ENCODE measurements at places on chromosomes 4 and X. TPM values are rescaled to one million over a fixed set of nuclear protein-coding genes. Genes with fewer than 3 reads are reported as not detected.

DNA sequence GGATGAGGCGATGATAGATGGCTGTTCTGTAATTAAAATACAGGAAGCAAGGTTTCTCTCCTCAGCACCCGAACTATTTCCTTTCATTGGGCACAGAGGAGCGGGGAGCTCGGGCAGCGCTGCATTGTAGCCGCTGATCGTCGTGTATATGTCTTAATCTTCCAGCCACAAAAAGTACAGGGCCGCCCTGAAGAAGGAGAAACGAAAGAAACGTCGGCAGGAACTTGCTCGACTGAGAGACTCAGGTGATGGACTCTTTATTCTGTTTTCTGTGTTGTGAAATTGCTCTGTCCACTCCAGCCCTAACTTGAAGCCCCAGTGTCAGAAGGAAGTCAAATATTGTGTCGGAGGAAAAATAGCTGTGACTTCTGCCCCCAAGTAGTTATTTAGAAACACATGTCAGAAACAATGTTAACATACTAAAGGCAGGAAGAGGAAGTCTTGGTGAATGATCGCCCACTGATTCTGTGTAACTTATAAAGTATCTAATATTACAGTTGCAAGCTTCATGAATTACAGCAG is 546 bp downstream of the ZRSR2 start:
- DNase-seq: no peak

- DNase-seq: no peak
Measured at GRCh38 chrX:133971586-133971985, 13.8 kb downstream of the GPC3 start.

DNA sequence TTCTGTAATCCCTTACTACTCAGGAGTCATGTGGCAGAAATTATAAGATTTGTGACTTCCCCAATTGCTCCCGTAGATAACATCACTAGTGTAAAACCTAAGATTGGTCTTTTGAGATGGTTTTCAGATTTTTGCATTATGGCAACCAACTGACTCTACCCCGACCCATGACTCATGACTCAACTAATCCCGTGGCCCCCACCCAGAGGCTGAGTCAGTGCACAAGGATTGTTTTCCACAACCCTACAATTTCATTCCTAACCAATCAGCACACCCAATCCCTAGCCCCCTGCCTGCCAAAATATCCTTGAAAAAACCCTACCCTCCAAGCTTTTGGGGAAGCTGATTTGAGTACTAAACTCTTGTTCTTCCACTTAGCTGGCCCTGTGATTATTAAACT is 109.4 kb upstream of the FAM9C start:
- no peak for DNase-seq

DNA sequence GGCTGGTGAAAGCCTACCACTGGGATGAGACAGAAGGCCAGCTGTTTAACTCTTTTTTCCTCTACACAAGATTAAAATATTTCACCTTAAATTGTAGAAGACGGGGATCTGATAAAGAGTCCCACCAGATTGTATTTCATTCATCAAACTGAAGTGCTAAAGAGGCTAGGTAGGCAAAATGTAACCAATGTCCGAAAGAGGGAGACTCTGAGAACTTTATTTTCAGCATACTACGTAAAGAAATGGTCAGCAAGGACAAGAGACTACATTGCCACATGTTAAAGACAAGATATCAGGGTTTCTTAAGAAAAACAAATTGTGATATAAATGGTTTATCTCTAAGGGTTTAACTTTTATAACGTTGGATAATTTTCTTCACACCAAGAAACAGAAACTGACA is 71.6 kb upstream of the INPP4B start:
- DNase-seq: no peak

The RBM3 gene
- total RNA-seq: 103 TPM

- DNase-seq: no peak
Measured at GRCh38 chr4:183907871-183908683, 3.0 kb downstream of the STOX2 start.

DNA sequence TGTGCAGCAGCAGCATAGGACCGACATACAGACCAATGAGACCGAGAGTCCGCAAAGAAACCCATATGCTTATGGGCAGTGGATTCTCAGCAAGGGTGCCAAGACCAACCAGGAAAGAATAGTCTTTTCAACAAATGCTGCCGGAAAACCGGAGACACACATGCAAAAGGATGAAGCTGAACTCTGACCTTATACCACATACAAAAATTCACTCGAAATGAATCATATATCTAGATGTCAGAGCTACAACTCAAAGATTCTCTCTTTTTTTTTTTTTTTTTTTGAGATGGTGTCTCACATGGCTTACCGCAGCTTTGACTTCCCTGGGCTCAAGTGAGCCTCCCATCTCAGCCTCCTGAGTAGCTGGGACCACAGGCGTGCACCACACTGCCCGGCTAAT is 16.0 kb upstream of the MXD4 start:
- DNase-seq: no peak

GRCh38 chrX:74248889-74249288 is 55.1 kb upstream of the ZCCHC13 start:
- peak; percentile 29 for DNase-seq

DNA sequence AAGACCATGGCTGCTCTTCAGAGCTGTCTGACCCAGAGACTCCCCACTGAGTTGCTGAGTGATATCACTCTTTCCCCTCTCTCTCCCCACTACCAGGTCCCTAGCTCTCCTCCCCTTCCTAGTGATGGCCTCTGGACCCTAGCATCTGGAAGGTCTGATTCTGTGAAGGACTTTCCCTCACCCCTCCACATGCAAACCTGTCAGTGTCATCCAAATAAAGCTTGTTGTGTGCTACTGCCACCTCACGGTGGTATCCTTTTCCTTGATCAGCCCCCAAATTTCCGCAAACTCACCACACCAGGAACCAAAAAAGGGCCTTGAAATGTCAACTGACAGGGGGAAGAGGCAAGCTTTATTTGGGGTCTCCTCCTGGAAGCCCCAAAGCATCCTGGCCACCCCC is 500.2 kb downstream of the IDS start:
- DNase-seq: no peak

GRCh38 chr4:152634110-152634760 is 45.6 kb downstream of the TMEM154 start:
- DNase-seq: no peak

- DNase-seq: no peak
Measured at GRCh38 chr4:89922848-89923416, 28.3 kb downstream of the MMRN1 start.

DNA sequence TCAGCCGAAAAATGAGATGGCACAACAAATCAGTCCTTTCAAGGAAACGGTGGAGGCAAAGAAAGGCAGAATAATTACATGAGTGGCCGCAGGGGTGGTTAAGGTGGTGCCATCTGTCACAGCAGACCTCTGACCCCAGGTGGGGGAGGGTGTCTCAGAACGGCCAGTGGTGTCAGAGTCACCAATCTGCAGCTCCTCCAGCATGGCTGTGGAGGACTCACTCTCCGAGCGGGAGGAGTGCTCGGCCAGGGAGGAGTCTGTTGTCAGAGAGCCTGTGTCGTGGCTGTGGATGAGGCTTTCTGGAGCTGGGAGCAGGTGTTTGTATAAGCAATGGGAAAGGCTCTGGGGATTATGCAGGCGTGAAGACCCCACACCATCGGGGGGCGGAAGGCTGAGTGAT is 130.3 kb upstream of the PDLIM3 start:
- DNase-seq: no peak

DNA sequence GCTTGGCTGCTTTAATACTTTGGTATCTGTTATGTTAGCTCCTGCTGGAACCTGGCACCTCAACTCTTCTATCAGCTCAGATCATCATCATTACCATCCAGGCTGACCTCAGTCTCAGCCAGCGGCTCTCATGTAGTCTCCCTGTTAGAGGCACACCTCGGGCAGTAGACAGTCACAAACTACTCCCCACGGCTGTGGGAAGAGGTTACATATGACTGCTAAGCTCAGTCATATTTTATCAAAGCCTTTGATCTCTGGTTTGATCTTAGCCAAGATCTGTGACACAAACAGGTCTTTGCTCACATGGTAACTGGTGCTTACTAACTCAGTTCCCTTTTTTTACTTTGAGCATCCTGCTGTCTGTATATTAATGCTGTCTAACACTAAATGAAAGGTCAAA is 384.9 kb downstream of the CENPC start:
- DNase-seq: no peak

- DNase-seq: no peak
Measured at GRCh38 chr4:187178587-187178986, 454.9 kb upstream of the FAT1 start.

The DGKK gene
- total RNA-seq: not detected

DNA sequence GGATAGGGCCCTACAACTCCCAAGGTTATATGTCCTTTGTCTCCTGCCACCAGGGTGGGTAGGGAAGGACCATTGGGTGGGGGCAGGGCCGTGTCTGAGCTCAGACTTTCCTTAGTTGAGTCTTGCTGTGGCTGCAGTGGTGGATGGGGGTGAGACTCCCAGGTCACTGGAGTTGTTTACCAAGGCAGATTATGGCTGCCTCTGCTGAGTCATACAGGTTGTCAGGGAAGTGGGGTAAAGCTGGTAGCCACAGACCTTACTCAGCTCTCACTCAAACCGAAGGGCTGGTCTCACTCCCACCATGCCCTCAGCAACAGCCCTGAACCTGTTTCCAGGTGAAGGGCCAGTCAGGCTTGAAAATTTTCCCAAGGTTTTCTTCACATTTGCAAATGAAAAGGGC is 58.8 kb upstream of the FAAH2 start:
- no peak for DNase-seq

DNA sequence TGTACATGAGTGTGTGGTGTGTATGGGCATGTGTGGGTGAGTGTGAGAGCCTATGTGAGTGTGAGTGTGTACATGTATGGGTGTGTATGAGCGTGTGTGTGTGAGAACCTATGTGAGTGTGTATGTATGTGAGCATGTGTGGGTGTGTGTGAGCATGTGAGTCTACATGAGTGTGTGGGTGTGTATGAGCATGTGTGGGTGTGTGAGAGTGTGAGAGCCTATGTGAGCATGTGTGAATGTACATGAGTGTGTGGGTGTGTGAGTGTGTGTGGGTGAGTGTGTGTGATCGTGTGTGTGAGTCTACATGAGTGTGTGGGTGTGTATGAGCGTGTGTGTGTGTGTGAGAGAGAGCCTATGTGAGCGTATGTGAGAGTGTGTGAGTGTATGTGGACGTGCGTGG is 205.4 kb upstream of the PSAPL1 start:
- DNase-seq: no peak

- DNase-seq: no peak
Measured at GRCh38 chr4:36053930-36054329, 190.4 kb downstream of the ARAP2 start.

- no peak for DNase-seq
Measured at GRCh38 chrX:37846141-37846540, 1.2 kb downstream of the DYNLT3 start.

DNA sequence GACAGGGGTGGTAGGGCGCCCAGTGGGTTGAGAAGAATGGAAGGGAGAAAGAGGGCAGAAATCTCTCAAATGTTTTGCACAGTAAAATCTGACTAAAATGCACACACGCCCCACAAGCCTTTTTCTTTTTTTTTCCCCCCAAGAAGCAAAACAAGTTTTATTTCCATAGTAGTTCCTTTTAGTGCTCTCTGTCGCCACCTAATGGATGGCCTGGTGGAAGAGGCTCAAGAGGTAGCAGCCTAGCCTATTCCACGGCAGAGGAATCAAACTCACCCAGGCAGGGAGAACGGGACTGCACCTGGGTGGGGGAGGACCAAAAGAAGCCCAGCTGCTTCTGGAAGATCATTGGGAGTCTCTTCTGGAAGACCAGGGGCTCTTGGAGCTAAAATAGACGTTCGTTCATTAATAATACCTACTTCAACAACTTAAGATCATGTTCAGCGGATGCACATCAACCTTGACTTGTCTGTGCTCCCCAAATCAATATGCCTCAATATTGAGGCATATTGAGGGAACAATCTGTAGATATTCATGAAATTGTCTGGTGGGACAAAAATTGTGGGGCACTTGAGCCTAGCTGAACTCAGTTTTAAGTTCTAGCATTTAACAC is 31.6 kb upstream of the IRAK1 start:
- peak; percentile 68 for DNase-seq

DNA sequence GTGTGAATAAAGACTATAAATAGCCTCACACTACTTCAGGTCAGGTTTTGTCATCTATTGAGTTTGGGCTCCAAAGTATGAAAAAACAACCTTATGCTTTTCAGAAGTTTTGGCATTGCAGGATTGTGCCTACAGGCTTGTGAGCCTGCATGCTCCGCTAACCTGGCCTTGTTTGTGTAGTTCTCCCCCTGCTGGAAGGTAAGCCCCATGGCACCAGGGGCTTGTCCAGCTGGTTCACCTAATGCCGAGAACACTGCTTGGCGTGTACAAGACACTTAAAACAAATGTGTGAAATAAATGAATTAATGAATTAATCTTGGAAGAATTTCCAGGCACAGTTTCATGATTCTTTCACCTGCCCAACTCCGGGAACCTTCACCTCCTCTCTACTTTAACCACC is 1.8 kb upstream of the HSD17B10 start:
- DNase-seq: peak; percentile 47

DNA sequence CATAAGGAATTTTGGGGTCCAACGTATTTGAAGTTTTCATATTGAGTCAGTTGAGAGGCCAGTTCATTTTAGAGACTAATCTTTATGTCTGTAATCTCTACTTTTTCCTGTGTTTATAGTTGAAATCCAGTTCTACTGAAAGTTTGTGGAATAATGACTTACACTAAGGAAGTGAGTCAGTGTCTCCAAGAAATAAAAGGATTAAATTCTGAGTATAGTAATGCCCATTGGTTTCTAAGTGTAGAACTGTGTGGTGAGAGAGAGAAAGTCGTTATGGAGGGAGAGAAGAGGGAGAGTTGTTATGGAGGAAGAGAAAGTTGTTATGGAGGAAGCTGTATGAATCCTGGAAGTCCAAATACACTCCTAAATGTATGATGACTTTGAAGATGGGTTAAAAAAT is 264.6 kb upstream of the HAND2 start:
- no peak for DNase-seq

DNA sequence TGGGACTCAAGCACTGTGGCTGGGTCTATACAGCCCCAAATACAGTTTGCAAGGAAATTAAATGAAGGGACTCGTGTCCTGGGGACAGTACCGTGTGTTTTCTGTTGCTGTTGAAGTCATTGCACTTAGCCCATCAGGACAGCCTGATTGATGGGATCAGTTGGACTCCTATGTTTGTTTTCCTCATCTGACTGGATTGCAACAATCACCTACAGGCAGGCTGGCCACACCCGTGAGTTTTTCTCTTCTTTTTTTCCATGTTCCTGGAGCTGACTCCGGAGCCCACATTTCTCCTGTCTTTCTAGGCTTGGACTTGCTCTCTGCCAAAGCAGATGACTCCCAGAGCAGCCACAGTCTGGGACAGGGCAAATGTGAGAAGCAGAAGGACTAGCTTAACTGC is 38.1 kb downstream of the RTL9 start:
- DNase-seq: no peak

The SCOC gene
- 76.9 TPM for total RNA-seq

GRCh38 chrX:20585782-20586181 is 319.1 kb upstream of the RPS6KA3 start:
- DNase-seq: no peak

- DNase-seq: no peak
Measured at GRCh38 chrX:115503099-115503498, 57.9 kb upstream of the PLS3 start.

GRCh38 chr4:7202411-7202810 is 10.1 kb downstream of the SORCS2 start:
- DNase-seq: no peak

- DNase-seq: no peak
Measured at GRCh38 chrX:71291381-71291780, 7.9 kb downstream of the NONO start.

The PIR gene
- total RNA-seq: 12.0 TPM

The FAM9B gene
- not detected for total RNA-seq
